ENCODE measurements at places on chromosomes 1 and 21.
A peak's percentile ranks its signal among the peaks of the same experiment; 100 is the strongest.

GRCh38 chr1:923131-923990 is at the start of gene SAMD11:
Gene SAMD11, plus strand, starts transcription at chr1:923923. Its CDS starts 509 bp downstream, at chr1:924432.
- H3K27me3 ChIP-seq: peaks cover 53% of the 10 kb centered on the region
- peaks cover 1% of the 10 kb centered on the region for H3K36me3 ChIP-seq
- no peak within 1 kb of the TSS for H3K27ac ChIP-seq

- no peak overlapping the region for H3K4me3 ChIP-seq
- DNase-seq: no peak
- H3K36me3 ChIP-seq: no peaks in the 10 kb centered on the region
- H3K4me1 ChIP-seq: peaks cover 18% of the 10 kb centered on the region
- H3K27ac ChIP-seq: no peak overlapping the region
- peaks cover 9% of the 10 kb centered on the region for H3K27me3 ChIP-seq
These were observed 24.6 kb downstream of the SORT1 start for GRCh38 chr1:109373126-109373525.

GRCh38 chr1:113879739-113880038 is 7.7 kb downstream of the BCL2L15 start:
- H3K27ac ChIP-seq: no peak overlapping the region
- no peaks in the 10 kb centered on the region for H3K27me3 ChIP-seq
- H3K4me1 ChIP-seq: peaks cover 30% of the 10 kb centered on the region
- H3K36me3 ChIP-seq: no peaks in the 10 kb centered on the region
- no peak for DNase-seq
- H3K4me3 ChIP-seq: no peak overlapping the region

DNA sequence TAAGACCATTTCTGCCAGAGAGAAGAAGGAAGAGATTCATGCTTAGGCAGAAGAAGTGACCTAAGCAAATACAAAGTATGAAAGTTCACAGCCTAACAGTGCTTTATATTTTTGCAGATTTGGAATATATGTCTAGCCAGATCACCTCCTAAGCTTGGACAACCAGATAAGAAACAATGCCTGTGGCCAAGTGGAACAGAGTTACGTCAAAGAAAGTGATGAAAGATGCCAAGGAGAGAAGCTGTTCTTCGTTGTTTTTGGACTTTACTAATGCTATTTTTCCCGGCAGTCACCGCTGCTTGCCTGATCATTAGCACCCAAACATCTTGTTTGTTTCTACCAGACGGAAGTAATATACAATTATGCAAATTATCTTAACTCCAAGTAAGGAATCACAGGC is 489.2 kb upstream of the C1orf87 start:
- no peaks in the 10 kb centered on the region for H3K36me3 ChIP-seq
- H3K27me3 ChIP-seq: peaks cover 2% of the 10 kb centered on the region
- H3K4me3 ChIP-seq: no peak overlapping the region

- H3K4me1 ChIP-seq: no peaks in the 10 kb centered on the region
- H3K27me3 ChIP-seq: no peaks in the 10 kb centered on the region
- H3K4me3 ChIP-seq: no peak overlapping the region
- H3K27ac ChIP-seq: no peak overlapping the region
- H3K36me3 ChIP-seq: peaks cover 13% of the 10 kb centered on the region
These were observed 4.9 kb downstream of the NR1I3 start for GRCh38 chr1:161233102-161233501.

GRCh38 chr1:97837161-97837560 is 83.7 kb downstream of the DPYD start:
- no peak overlapping the region for H3K27ac ChIP-seq
- DNase-seq: no peak
- H3K27me3 ChIP-seq: no peaks in the 10 kb centered on the region

- peaks cover 2% of the 10 kb centered on the region for H3K36me3 ChIP-seq
- no peaks in the 10 kb centered on the region for H3K27me3 ChIP-seq
- H3K4me3 ChIP-seq: no peak overlapping the region
- no peaks in the 10 kb centered on the region for H3K4me1 ChIP-seq
- no peak for DNase-seq
- H3K27ac ChIP-seq: no peak overlapping the region
These were observed 146.4 kb downstream of the LRIG2 start for GRCh38 chr1:113219377-113219776.

DNA sequence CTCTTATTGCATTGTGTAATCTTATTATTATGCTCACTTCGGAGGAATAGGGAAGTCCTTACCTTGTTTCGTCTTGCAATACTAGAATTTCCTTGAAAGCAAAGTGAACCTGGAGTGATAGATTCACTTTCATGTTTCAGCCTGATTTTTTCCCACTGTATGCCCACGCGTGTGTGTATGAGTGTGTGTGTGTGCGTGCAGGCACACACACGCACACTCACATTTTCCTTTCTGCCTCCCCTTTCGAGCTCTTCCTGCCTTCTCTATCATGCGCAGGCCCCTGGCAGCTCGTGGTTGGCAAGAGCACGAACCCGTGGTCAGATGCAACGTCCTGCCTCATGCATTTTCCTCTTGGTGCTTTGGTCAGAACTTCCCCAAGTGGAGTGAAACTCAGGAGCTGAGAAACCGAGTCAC is at the start of gene GCSAML:
Gene GCSAML, plus strand, starts transcription at position 366 of the 414 bp plus-strand sequence. CDS start 58 bp downstream, outside the sequence.
- peaks cover 25% of the 10 kb centered on the region for H3K27me3 ChIP-seq
- H3K36me3 ChIP-seq: no peaks in the 10 kb centered on the region
- H3K4me3 ChIP-seq: no peak within 1 kb of the TSS

DNA sequence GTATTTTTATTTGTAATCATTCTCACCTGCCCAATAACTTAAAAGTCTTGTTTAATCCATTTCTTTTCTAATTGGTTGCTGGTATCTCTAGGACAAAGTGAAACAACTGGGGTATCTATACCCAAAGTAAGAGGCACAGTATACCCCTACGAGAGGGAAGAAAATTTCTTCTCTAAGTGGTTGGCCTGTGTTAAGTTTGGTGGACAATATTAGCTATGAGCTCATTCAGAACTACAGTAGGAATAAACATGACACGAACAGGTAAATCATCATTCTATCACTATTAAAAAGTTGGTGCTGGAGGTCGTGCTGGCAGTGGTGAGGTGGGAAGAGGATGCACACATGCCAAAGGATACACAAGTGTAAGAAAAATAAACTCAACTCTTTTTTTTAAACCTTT is 99.6 kb downstream of the ZNF644 start:
- DNase-seq: no peak
- no peak overlapping the region for H3K4me3 ChIP-seq
- H3K4me1 ChIP-seq: peaks cover 70% of the 10 kb centered on the region
- no peak overlapping the region for H3K27ac ChIP-seq
- H3K27me3 ChIP-seq: no peaks in the 10 kb centered on the region
- peaks cover 12% of the 10 kb centered on the region for H3K36me3 ChIP-seq

DNA sequence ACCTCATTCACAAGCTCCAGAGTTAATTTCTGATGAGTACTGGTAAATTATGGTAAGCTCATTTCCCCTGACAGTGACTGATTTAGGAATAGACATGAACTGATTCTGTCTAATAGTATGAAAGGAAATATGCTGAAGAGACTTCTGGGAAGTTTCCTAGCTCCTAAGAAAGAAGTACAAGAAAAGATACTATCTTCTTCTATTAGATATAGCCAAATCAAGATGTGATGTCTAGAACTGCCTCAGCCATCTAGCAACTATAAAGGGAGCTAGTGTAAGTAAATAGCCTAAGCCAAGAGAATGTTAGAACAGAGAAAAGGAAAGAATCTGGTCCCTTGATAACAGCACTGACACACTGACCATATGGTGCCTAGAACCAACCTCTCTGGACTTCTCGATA is 10.7 kb upstream of the PHTF1 start:
- H3K4me3 ChIP-seq: no peak overlapping the region
- H3K36me3 ChIP-seq: peaks cover 16% of the 10 kb centered on the region
- H3K27me3 ChIP-seq: no peaks in the 10 kb centered on the region

DNA sequence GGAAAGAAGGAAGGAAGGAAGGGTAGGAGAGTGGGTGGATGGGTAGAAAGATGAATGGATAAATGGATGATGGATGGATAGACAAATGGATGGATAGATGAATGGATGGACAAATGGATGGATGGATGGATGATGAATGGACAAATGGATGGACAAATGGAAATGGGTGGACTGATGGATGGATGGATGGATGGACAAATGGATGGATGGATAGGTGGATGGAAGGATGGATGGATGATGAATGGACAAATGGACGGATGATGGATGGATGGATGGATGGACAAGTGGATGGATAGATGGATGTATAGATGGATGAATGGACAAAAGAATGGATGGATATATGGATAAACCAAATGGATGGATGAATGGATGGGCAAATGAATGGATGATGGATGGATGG is 30.5 kb downstream of the CHD5 start:
- no peak overlapping the region for H3K4me3 ChIP-seq
- no peaks in the 10 kb centered on the region for H3K36me3 ChIP-seq
- DNase-seq: no peak
- no peak overlapping the region for H3K27ac ChIP-seq
- H3K4me1 ChIP-seq: peaks cover 5% of the 10 kb centered on the region

- peaks cover 4% of the 10 kb centered on the region for H3K4me1 ChIP-seq
- H3K27me3 ChIP-seq: no peaks in the 10 kb centered on the region
- H3K36me3 ChIP-seq: peaks cover 18% of the 10 kb centered on the region
These were observed 9.7 kb downstream of the ZNF692 start for GRCh38 chr1:248849152-248849551.

DNA sequence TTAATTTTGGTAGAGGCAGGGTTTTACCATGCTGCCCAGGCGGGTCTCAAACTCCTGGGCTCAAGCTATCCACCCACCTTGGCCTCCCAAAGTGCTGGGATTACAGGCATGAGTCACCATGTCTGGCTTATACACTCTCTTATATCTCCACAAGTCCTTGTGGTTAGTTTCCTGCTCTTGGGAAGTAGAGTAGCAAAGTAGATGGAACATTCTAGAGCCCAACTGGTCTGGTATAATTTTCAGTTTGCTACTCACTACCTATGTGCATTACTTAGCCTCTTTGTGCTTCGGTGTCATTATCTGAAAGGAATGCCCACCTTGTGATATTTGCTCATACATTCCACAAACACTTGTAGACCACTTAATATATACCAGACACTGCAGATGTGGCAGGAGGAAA is 96.6 kb upstream of the IPO9 start:
- no peak overlapping the region for H3K4me3 ChIP-seq
- peaks cover 3% of the 10 kb centered on the region for H3K27me3 ChIP-seq
- H3K27ac ChIP-seq: no peak overlapping the region
- no peak for DNase-seq

- H3K27me3 ChIP-seq: no peaks in the 10 kb centered on the region
- H3K4me1 ChIP-seq: peaks cover 62% of the 10 kb centered on the region
- H3K27ac ChIP-seq: peak overlapping the region; percentile 100
- peak overlapping the region; percentile 99 for H3K4me3 ChIP-seq
- DNase-seq: peak; percentile 98
These were observed 13.5 kb downstream of the ADAMTSL4 start for GRCh38 chr1:150562446-150563339.

- no peaks in the 10 kb centered on the region for H3K4me1 ChIP-seq
- DNase-seq: no peak
- H3K4me3 ChIP-seq: no peak overlapping the region
- peaks cover 3% of the 10 kb centered on the region for H3K27me3 ChIP-seq
- no peaks in the 10 kb centered on the region for H3K36me3 ChIP-seq
These were observed 164.0 kb upstream of the UBE2U start for GRCh38 chr1:64039390-64039926.

DNA sequence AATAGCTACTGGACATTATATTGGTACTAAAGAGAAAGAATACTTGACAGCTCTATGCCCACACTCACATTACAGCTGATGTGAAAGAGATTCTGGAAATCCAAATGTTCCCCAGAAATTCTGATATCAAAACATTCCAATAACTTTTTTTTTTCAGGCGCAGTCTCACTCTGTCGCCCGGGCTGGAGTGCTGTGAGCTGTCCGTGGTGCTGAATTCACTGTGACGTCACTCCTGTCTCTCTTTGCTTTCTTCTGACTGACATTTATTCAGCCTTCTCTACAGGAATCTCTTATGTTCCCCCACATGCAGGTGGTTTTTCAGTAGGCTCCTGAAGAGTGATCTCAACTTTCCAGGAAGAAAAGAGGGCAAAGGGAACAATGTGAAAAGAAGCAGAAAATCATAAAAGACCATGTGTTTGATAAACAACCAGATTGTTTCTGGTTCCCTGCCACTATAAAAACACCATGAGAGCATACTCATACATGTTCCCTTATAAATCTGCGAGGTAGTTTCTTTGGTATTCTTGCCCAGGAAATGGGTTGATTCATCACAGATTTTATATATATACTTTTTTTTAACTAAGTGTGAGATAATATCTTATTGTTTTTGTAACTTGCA is 6.2 kb downstream of the S100A7A start:
- H3K36me3 ChIP-seq: no peaks in the 10 kb centered on the region
- peak; percentile 84 for DNase-seq
- no peak overlapping the region for H3K4me3 ChIP-seq
- peaks cover 27% of the 10 kb centered on the region for H3K27me3 ChIP-seq
- H3K4me1 ChIP-seq: no peaks in the 10 kb centered on the region
